ENCODE measurements at places on chromosomes 12 and 14.

GRCh38 chr14:55712491-55712890 lies 132.5 kb downstream of the KTN1 start:
- no peak for DNase-seq

- DNase-seq = no peak
Measured at GRCh38 chr12:13465635-13466034, 269.1 kb downstream of the EMP1 start.

DNA sequence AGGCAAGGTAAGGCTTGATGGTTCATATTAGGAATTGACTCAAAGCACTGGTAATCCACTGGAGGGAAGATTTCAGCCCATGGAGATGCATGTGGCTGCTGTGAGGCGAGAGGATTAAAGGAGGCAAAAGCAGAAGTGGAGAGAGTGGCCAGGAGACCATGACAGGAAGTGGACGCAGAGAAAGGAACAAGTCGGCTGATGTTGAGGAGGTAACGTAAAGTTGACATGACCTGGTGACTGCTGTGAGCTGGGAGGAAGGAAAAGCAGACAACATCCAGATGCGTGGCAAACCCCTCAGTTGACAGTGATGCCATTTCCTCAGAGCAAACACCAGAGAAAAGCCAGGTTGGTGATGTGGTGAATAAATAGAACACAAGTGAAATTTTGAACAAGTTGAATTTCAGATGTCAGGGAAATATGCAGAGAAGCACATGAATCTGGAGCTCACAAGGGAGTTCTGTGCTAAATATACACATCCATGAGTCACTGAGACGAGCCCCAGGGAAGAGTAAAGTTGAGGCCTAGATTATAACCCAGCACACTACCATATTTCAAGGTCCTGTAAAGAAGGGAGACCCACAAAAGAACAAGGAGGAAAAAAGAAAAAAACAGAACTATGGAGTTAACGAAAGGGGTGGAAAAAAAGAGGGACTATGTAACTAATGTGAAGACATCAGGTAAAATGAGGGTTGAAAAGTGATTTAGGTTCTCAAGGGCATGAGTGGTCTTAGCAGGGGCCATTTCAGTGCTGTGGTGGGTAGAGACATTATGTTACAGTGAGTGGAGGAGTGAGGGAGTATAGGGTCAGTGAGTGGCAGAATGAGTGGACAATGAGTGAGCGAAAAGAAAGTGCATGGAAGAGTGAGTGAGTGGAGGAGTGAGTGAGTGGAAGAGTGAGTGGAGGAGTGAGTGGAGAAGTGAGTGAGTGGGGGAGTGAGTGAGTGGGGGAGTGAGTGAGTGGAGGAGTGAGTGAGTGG lies 61.6 kb upstream of the GZMB start:
- no peak for DNase-seq

GRCh38 chr12:109525279-109525585 lies 47.8 kb downstream of the UBE3B start:
- no peak for DNase-seq

Data from NCI-H1930 (cell line).